NCI-H446 (cell line): ENCODE measurements at places on chromosomes 12 and 14.

DNA sequence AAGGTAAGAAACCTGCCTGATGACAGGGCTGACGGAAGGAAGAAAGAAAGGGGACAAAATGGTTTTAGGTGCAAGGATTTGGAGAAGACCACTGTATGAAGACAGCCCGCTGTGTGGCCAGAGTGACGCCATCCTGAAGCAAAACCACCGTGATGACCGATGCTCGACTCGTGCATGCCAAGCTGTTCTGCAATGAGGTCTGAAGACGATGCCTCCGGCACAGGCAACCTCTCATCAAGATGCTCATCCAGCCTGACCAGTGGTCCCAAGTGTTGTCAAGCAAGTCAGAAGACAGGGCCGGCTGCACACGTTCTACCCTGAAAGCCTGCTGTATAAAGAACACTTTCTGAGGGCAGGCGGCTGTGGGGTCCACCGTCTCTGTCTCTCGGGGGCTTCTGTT, 34.8 kb downstream of the STX2 start:
- no peak for DNase-seq

GRCh38 chr14:77133720-77134338, 7.8 kb downstream of the ZDHHC22 start:
- no peak for DNase-seq

- DNase-seq: no peak
Measured at GRCh38 chr12:15754233-15754632, 35.0 kb downstream of the EPS8 start.

- DNase-seq: no peak
Measured at GRCh38 chr14:67332468-67332867, 27.1 kb downstream of the ATP6V1D start.

DNA sequence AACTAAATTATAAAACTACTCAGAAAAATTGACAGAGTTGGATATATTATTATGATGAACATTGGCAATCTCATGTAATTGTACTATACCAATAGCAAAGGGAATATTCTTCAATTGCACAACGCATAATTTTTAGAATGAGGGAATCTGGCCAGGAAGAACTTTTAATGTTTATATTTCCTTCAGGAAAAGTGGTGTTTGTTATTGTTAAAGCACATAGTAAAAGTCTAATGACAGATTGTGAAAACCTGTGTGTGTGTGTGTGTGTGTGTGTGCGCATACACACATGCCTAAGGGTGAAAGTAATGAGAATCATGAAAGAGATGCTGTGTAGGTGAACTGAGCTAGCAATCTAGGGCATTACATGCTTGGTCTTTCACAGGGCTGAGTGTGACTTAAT, 877.7 kb downstream of the SLC6A15 start:
- no peak for DNase-seq

GRCh38 chr12:104575442-104576186, 118.9 kb downstream of the CHST11 start:
- no peak for DNase-seq

DNA sequence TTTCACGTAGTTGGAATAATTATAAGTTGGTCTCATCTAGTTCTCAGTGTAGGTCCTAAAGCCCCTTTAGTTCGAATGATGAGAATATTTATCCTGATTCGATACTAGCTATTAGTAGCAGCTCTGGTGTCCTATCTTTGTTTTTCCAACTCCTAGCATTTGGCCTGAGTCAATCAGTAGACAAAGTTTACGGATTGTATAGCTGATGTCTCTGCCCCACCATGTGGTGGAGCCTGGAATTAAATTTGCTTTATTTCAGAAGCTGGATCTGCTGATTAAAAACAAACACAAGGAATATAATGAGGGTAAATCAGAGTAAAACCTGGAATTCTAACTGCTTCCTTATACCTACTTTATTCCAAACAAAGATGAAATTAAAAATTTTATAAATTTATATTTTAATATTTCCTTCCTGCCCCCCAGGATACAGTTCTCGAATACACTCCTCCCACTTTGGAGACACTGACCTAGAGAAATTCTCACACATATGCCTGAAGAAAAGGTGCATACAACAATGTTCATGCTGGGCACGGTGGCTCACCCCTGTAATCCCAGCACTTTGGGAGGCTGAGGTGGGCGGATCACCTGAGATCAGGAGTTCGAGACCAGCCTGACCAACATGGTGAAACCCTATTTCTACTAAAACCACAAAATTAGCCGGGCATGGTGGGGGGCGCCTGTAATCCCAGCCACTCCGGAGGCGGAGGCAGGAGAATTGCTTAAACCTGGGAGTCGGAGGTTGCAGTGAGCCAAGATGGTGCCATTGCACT, 7.6 kb upstream of the BRMS1L start:
- DNase-seq: peak; percentile 59

DNA sequence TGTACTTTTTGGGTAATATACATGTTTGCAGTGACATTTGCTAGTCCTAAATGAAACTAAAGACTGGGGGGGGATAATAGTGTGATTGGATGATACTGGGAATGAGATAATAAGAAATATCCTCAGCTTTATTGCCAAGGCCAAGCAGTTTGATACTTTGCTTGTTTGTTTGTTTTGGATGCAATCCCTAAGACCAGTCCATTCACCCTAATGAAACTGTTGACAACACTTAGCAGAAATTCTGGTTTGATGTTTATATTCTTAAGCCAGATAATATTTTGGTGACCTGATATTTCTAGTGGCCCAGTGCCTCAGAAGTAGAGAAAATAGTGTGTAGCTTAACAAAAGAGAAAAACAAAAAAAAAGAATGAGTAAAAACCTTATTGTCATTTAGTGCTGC, 1.8 kb downstream of the PHC1 start:
- no peak for DNase-seq

DNA sequence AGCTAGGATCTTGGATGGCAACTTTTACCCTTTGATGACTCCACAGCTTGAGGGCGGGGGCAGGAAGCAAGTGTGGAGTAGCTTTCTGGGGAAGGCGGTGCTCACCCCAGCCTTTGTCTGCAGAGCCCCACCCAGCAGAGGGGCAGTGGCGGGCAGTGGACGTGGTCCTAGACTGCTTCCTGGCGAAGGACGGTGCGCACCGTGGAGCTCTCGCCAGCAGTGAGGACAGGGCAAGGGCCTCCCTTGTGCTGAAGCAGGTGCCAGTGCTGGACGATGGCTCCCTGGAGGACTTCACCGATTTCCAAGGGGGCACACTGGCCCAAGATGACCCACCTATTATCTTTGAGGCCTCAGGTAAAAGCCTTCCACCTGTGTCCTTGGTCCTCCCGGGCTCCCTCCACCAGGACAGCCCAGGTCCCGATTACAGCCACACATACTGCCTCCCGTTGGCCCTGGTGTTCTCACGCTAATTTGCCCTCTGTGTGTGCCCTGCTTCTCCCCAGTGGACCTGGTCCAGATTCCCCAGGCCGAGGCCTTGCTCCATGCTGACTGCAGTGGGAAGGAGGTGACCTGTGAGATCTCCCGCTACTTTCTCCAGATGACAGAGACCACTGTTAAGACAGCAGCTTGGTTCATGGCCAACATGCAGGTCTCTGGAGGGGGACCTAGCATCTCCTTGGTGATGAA, 1.2 kb downstream of the TAPBPL start:
- no peak for DNase-seq

DNA sequence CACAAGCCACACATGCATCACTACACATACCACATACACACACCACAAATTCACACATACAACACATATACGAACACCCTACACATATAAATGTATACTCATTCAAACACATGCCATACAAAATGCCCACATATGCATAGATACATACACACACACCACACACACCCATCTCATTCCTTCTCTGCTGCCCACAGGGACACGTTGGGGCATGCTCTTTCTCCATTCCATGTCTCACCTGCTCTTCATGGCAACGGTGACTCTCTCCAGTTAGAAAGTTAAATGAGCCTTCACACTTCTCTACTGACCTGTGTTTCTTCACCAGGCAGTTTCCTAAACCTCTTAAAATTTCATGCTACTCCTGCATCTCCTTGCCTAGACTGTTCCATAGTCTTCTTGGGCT, 1194.8 kb downstream of the BCL11B start:
- DNase-seq: no peak

DNA sequence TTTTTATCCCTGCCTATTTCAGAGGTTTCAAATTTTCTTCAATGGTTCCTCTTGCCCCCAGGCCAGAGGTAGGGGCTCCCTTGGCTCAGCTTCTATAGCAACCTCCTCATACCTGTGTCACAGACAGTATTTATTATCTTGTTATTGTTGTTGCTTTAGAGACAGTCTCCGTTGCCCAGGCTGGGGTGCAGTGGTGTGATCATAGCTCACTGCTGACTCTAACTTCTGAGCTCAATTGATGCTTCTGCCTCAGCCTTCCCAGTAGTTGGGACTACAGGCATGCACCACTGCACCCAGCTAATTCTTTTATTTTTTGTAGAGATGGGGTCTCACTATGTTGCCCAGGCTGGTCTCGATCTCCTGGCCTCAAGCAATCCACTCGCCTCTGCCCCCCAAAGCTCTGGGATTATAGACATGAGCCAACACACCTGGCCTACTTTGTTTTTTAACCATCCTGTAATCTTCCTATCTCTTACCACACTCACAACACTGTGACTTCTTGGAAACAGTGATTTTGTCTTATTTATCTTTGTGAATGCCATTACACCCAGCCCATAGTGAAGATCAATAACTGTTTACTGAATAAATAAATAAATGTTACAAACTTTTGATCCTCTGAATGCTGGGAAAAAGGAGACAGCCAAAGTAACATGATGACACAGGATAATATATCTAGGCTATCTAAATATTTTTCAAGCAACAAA, 95.9 kb downstream of the PHLDA1 start:
- no peak for DNase-seq

GRCh38 chr12:30794591-30795409, 40.0 kb upstream of the CAPRIN2 start:
- DNase-seq: no peak

DNA sequence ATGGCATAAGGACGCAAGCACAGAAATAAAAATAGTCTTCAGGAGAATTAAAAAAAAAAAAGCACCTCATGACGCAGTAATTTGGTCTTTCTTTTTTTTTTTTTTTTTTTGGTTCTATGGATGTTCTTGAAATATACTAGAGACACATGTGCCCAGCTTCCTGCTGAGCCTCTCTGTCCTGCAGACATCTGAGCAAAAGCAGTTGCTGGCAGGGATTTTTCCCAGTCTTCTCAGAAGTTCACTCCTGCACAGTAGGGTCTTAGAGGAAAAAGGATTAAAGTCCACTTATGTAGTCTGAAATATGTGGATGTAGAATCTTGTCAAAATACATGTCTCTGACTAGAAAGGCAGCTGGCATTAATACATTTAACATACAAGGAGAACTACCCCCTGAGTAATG, 1888.1 kb upstream of the SEL1L start:
- DNase-seq: no peak

DNA sequence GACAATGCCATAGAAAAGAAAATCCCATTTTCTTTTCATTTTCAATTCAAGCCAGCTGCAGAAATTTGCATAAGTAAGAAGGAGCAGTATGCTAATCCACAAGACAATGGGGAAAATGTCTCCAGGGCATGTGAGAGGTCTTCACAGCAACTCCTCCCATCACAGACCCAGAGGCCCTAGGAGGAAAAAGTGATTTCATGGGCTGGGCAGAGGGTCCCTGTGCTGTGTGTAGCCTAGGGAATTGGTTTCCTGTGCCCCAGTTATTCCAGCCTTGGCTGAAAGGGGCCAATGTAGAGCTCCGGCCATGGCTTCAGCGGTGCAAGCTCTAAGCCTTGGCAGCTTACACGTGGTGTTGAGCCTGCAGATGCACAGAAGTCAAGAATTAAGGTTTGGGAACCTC, 211.4 kb downstream of the CCDC59 start:
- DNase-seq: no peak

- no peak for DNase-seq
Measured at GRCh38 chr14:61343471-61343870, 22.1 kb downstream of the PRKCH start.

- no peak for DNase-seq
Measured at GRCh38 chr12:53051058-53051880, 1.4 kb downstream of the TNS2 start.

- no peak for DNase-seq
Measured at GRCh38 chr14:33709283-33709682, 241.6 kb downstream of the EGLN3 start.

GRCh38 chr12:18492372-18493025, 231.2 kb downstream of the PIK3C2G start:
- DNase-seq: no peak

DNA sequence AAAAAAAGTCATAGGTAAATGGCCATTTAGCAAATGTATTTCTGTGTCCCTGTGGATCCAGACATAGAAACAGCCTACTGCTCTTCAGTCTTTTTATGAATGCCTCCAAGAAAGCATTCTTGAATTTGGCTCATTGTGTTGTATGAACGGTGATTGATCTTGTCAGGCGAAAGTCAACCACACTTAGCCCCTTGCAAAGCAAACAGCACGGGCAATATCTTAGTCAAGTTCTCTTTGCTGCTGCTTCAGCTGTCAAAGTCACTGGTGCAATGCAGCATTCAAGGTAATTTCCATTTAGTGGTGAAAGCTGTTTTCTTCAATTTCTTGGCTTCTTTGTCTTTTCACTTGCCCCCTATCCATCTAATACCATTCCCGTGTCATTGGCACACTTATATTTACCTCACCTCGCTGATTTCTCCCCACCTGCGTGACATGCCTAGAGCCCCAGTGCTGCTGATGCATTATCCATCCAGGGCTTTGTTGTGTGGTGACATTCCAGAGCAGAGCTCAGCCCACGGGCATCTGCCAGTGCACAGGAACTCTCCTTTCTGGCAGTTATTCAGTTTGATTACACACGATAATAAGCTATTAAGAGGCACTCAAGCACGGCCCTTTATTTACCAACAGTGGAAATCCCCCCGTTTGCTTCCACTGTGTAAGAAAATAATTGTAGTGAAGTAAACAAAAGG, 362.3 kb upstream of the NOVA1 start:
- no peak for DNase-seq

- DNase-seq: no peak
Measured at GRCh38 chr14:70006699-70007098, 127.5 kb downstream of the SMOC1 start.

GRCh38 chr12:2800046-2800570, 5.3 kb downstream of the FKBP4 start:
- DNase-seq: no peak

- no peak for DNase-seq
Measured at GRCh38 chr12:6310771-6311610, 509 bp downstream of the PLEKHG6 start.

- DNase-seq: no peak
Measured at GRCh38 chr14:103663506-103663905, 34.5 kb downstream of the KLC1 start.

- no peak for DNase-seq
Measured at GRCh38 chr14:71690478-71690877, 241.8 kb upstream of the RGS6 start.

GRCh38 chr12:130281153-130281799, 56.4 kb upstream of the PIWIL1 start:
- DNase-seq: no peak
